ENCODE measurements at places on chromosomes 12 and 14.

- no peak for DNase-seq
Measured at GRCh38 chr14:103257211-103257962, 76.7 kb upstream of the EIF5 start.

- no peak for DNase-seq
Measured at GRCh38 chr12:8554451-8555195, 13.9 kb upstream of the CLEC4E start.

DNA sequence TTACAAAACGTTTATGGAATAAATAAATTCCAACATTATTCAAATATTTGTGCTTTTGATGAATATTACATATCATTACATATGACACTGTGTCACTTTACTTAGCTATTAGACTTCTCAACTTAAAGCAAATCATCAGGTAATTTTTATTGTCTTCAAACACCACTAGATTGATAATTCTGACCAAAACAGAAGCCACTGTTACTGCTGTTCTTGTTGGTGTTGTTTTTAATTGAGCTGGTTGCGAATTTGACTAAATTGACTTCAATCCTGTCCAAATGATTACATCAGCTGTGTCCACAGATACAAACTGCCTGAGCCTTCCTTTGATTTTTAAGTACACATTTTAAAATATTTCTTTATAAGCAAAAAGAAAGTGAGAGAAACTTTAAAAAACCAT is 29.2 kb downstream of the PRKD1 start:
- DNase-seq = no peak

- no peak for DNase-seq
Measured at GRCh38 chr12:119749666-119750065, 81.7 kb downstream of the PRKAB1 start.

- DNase-seq = no peak
Measured at GRCh38 chr12:123059500-123059899, 79.0 kb downstream of the ARL6IP4 start.

- no peak for DNase-seq
Measured at GRCh38 chr12:3998968-3999792, 126.0 kb upstream of the PARP11 start.

GRCh38 chr12:124177951-124178316 is 117.0 kb upstream of the RFLNA start:
- no peak for DNase-seq

DNA sequence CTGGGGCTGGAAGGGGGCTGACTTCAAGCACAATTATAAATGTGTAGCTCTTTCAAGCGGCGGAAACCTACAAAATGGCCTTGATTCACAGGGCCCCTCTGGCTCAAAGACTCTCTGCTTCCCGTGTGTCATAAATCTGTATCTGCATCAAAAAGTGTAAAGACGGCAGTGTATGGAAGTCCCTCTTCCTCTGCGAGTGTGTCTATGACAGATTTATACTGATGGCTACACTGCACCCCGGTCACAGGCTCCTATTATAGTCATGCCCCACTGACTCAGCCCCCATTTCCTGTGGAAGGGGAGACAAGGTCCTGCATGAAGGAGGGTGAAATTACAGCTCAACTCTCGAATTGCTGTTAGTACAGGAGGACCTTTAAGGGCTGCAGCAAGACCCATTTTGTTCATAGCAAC is 68.6 kb downstream of the HMGA2 start:
- no peak for DNase-seq

DNA sequence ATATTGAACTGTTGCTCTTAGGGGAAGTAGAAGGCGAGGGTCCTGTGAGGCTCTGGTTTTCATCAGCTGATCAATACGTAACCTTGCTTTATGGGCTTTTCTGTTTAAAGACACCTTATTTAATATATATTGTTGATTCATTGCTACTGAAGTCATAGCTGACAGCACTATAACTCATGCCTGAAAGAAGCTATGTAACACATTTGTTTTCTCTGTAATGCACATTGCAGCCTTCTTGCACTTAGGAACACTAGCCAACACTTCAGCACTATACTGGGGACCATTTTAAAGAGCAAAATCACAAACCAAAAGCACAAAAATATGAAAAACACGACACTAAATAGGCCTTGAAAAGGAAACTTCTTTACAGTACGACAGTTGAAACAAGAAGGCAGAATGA is 135.7 kb downstream of the TTC6 start:
- no peak for DNase-seq

GRCh38 chr14:104773505-104774452 is 20.8 kb downstream of the SIVA1 start:
- no peak for DNase-seq

DNA sequence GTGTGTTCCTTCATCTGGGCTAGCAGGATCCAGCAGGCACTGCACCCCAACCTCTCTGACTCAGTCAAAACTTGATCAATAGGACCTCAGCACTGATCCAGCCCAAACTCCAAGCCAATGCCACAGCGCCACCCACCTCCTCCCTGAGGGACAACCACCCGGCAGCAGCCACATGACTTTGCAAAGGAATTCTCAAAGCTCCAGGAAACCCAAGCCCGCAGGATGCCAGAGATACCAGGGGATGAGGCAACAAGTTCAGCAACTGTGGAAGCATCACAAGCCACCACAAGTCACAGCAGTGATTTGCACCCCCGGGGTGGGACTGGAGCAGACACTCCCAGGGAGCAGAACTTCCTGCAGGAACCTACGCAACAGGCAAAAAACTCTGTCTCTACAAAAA is 37.3 kb downstream of the ACTN1 start:
- DNase-seq = no peak

- no peak for DNase-seq
Measured at GRCh38 chr14:94451091-94451771, 1.4 kb downstream of the SERPINA11 start.

DNA sequence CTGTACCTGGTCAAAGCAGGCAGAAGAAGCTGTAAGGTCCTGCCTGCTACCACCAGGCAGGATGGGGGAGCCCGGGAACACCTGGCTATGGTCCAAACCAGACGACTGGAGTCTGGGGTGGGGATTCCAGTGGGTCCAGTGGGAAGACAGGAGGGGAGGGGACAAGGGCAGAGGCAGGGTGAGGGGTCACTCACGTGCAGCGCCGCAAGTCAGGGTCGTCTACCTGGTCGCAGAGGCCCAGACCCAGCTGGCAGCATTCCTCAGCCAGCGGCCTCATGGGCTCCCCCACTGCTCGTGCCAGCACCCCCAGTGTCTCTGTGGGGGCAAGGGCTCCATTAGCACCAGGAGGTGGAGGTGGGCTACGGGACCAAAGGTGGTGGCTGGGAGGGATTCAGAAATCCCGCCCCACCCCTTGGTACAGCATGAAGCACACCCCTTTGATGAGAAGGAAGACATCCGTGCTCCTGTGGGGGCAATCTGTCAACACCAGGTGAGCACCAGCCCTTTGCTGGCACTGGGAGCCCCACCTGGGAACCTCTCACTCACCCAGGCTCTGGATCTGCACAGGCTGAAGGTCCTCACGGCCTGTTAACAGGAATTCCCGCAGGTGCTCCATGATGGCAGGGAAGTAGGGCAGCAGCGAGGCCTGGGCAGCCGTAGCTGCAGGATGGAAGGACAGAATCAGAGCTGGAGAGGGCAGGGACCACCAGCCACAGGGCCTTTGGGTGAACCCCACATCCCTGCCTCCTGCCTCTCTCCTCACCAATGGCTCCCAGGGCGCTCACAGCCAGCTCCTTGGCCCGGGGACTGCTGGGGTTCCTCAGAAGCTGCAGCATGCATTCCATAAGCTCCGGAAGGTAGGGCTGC is 4.3 kb downstream of the IPO4 start:
- DNase-seq = no peak
